Sigmoid colon (tissue), 7 donors: ENCODE measurements at places on chromosomes 13 and 19. TPM values are rescaled to one million over a fixed set of nuclear protein-coding genes. Genes with fewer than 3 reads are reported as not detected.

GRCh38 chr19:49331616-49332055 lies 3.6 kb upstream of the CD37 start:
- no peaks in the 10 kb centered on the region for H3K4me1 ChIP-seq
- no peaks in the 10 kb centered on the region for H3K36me3 ChIP-seq
- no peak overlapping the region for H3K27ac ChIP-seq
- no peak for DNase-seq

- H3K27me3 ChIP-seq: no peaks in the 10 kb centered on the region
- no peaks in the 10 kb centered on the region for H3K36me3 ChIP-seq
- no peak overlapping the region for H3K4me3 ChIP-seq
- DNase-seq: no peak
Measured at GRCh38 chr13:67726979-67727378, 496.8 kb upstream of the PCDH9 start.

- DNase-seq: peak; percentile 79
- no peaks in the 10 kb centered on the region for H3K36me3 ChIP-seq
- no peak overlapping the region for H3K4me3 ChIP-seq
- peak overlapping the region; percentile 50 for H3K27ac ChIP-seq
- H3K27me3 ChIP-seq: no peaks in the 10 kb centered on the region
- H3K4me1 ChIP-seq: peaks cover 25% of the 10 kb centered on the region
Measured at GRCh38 chr19:42850981-42851717, 28.4 kb downstream of the PSG1 start.

DNA sequence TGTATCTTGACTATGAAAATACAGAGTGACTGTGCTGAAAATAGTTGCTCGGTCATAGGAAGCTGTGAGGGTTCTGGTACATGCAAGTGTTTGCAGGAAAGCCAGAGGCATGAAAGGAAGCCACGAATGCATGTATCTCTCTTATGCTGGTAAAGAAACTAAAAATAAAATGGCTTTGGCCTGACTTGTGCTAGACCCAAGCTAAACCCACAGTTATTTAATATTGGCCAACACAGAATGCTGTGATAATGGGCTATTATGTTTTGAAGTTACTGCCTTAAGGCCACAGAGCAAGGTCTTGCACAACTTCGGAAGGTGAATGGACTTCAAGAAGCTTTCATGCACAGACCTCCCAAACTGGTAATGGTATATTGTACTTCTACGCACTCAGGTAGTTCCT lies 518.2 kb upstream of the HTR2A start:
- H3K36me3 ChIP-seq: no peaks in the 10 kb centered on the region
- no peak overlapping the region for H3K27ac ChIP-seq
- DNase-seq: no peak
- no peak overlapping the region for H3K4me3 ChIP-seq
- H3K27me3 ChIP-seq: no peaks in the 10 kb centered on the region
- H3K4me1 ChIP-seq: no peaks in the 10 kb centered on the region

DNA sequence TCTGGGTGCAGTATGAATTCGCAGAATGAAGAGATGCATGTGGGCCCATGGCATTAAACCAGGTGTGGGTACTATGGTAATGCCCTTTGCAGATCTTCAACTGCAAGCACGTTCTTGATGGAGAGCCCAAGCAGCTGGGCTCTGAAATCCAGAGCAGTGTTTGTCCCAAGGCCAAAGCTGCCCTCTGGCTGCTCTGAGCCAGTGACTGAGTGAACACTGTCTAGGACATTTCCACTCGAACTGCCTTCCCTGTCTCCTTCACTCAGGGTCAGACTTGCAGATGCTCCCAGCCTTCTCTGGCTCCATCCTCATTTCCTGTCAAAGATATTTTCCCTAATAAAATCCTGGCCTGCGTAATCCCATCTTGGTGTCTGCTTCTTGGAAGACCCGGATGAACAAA lies 80.2 kb upstream of the GJB6 start:
- DNase-seq: no peak
- H3K27me3 ChIP-seq: no peaks in the 10 kb centered on the region
- no peak overlapping the region for H3K4me3 ChIP-seq
- H3K27ac ChIP-seq: no peak overlapping the region
- no peaks in the 10 kb centered on the region for H3K4me1 ChIP-seq

GRCh38 chr19:40596608-40597328 lies 4.4 kb upstream of the LTBP4 start:
- peak overlapping the region; percentile 24 for H3K4me3 ChIP-seq
- no peaks in the 10 kb centered on the region for H3K4me1 ChIP-seq
- DNase-seq: peak; percentile 83
- no peaks in the 10 kb centered on the region for H3K36me3 ChIP-seq
- H3K27ac ChIP-seq: no peak overlapping the region
- H3K27me3 ChIP-seq: peaks cover 47% of the 10 kb centered on the region

GRCh38 chr13:111156421-111156820 lies 41.3 kb downstream of the ARHGEF7 start:
- H3K4me1 ChIP-seq: peaks cover 50% of the 10 kb centered on the region
- no peaks in the 10 kb centered on the region for H3K36me3 ChIP-seq
- no peak for DNase-seq
- no peaks in the 10 kb centered on the region for H3K27me3 ChIP-seq

- no peak overlapping the region for H3K27ac ChIP-seq
- no peaks in the 10 kb centered on the region for H3K4me1 ChIP-seq
- DNase-seq: no peak
Measured at GRCh38 chr13:102903659-102904407, 58.0 kb downstream of the ERCC5 start.

DNA sequence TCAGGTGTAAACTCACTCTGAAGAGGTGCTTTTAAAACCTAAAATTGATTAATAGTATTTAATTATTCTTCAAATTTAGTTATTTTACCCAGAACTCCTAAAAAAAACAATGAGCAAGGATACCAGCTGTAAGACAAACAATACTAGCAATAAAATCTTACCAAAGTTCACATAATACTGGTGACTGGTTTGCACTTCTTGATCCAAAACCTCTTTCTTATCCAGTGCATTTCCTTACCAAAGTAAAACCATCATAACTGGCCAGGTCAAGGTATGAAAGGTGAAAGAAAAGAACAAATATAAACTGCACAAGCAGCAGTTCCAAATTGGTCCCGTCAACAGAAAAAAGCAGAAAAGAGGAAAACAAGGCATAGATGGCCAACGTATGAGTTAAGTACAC lies 62.7 kb downstream of the PSPC1 start:
- no peak overlapping the region for H3K4me3 ChIP-seq
- DNase-seq: no peak
- H3K27ac ChIP-seq: no peak overlapping the region
- H3K27me3 ChIP-seq: no peaks in the 10 kb centered on the region
- no peaks in the 10 kb centered on the region for H3K36me3 ChIP-seq
- peaks cover 11% of the 10 kb centered on the region for H3K4me1 ChIP-seq

OLFM2 gene
- 8.6 TPM for total RNA-seq

ZNF773 gene
- 22.5 TPM for total RNA-seq

S1PR5 gene
- not detected for total RNA-seq

ATP1A3 gene
- total RNA-seq: 4.3 TPM

GJB2 gene
- total RNA-seq: not detected

UBAC2 gene
- total RNA-seq: 50.7 TPM
